ENCODE measurements at places on chromosomes 2 and 18.

GRCh38 chr2:73963385-73964120 is 21.2 kb upstream of the TET3 start:
- DNase-seq = no peak

GRCh38 chr2:12493031-12493513 is 223.7 kb upstream of the TRIB2 start:
- DNase-seq = no peak

GRCh38 chr2:234558642-234559041 is 61.8 kb upstream of the ARL4C start:
- DNase-seq = no peak

- no peak for DNase-seq
Measured at GRCh38 chr2:68377137-68377780, 12.2 kb downstream of the PLEK start.

DNA sequence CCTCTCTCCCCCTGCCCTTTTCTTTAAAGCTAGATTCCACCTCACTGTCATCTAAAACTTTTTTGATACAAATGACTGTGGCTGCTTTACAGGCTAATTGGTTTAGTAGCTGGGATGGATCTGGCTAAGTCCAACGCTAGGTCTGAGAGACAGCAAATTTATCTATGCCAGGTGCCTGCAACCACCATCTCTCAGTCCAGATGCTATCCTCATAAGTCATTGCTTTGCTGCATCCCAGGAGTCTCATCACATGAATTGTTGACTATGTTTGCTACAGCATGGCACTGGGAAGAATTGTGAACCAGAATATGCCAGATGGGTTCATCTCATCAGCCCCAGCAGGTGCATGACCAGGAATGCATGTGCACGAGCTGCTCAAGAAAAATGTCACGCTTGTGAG is 100.0 kb upstream of the PID1 start:
- no peak for DNase-seq

DNA sequence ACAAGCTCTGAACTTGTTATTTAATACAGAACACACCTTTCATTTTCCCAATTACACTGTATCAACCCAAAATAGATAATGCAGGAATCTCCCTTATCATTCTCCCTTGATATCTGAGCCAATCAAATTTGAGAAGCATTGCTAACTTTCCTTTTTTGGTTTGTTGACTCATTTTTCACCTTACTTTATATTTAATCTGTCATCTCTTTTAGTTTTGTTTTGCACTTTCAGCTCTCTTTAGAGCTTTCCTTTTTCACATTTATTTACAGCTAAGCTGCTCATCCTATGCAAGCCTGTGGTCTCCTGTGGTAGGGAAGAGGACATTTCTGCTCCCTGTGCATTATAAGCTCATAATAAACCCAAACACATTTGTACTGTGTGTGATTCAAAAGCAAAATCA is 50.1 kb downstream of the ITGAV start:
- DNase-seq = no peak

GRCh38 chr2:126239320-126239955 is 416.5 kb upstream of the GYPC start:
- no peak for DNase-seq

- DNase-seq = no peak
Measured at GRCh38 chr2:45029215-45029614, 20.0 kb upstream of the SIX2 start.

DNA sequence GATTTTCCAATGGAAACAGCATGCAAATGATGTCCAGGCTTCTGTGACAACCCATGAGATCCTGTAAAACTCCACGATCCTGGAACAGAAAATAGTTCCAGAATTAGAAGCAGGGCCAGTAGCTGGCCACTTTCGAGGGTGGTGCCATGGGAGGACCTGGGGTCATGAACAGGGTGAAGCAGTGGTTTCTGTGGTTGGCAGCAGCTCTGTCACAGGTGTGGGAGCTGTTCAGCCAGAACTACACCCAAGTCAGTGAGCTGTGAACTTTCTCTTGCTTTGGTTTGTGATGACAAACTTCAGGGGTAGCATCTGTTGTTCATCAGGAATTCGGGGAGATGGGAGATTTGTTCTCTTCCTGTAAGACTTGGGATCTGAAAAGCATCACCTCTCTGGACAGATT is 314.4 kb upstream of the NT5C1B start:
- DNase-seq = no peak

- DNase-seq = no peak
Measured at GRCh38 chr18:24470022-24470618, 9.7 kb downstream of the HRH4 start.

DNA sequence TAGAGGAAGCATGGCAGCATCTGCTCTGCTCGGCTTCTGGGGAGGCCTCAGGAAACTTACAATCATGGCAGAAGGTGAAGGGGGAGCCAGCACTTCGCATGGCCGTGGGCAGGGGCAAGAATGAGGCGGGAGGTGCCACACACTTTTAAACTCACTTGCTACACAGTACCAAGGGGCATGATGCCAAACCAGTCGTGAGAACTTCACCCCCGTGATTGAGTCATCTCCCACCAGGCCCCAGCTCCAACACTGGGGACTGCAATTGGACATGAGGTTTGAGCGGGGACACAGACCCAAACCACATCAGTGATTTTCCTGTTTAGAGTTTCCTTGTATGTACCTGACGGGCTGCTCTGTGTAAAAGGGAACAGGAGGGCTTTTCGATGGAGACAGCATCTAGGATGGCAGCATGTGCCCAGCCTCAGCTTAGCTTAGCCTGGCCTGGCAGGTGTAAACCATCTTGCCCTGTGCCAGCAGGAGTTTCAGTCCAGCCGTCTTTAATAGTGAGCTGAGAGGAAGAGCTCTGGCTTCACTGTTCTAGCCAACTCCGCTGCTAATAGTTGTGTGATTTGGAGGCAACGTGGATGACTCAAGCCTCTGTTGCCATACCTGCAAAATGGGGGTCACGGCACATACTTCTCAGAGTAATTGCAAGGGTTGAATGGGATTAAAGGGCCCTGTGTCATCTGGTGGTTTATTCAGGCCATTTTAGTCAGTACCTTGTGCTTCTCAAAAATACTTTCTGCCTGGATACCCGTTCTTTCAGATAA is 101.8 kb downstream of the ASAP2 start:
- no peak for DNase-seq

DNA sequence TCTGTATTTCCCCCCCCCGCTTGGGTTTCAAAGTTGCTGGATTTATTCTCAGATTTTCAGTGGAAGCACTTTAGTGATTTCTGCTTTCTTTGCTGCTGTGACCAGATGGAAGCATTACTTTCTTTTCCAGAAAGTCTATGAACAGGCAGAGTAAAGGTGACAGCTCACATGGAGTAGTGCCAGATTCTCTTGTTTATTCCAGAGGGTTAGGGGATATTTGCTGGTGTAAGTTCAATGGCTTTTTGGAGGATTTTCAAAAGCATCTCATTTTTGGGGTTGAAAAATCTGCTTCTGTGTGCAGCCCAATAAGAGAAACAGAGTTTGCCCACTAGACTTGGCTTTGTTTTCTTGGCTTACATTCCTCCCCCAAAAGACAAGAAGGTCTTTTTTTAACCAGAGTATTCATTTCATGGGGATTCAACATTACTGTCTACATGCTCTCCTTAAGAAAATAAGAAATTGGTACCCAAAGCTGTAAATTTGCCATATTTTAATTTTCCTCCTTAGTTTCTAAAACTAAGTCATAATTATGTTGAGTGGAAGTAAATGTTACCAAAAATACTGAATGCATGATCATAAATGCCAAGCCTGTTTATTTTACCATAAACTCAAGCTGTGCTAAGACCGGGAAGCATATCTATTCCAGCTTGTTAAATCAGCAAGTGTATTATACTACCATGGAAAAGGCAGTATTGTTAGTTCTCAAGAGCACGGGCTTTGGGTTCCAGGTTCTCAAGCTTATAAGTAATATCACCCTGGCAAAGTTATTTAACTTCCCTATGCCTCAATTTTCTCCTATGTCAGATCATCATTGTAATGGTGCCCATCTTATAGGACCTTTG is 557.2 kb downstream of the CPS1 start:
- no peak for DNase-seq

GRCh38 chr2:172107690-172108586 is 5.2 kb upstream of the DLX2 start:
- DNase-seq = no peak

GRCh38 chr2:64128943-64129391 is 15.3 kb downstream of the PELI1 start:
- no peak for DNase-seq

DNA sequence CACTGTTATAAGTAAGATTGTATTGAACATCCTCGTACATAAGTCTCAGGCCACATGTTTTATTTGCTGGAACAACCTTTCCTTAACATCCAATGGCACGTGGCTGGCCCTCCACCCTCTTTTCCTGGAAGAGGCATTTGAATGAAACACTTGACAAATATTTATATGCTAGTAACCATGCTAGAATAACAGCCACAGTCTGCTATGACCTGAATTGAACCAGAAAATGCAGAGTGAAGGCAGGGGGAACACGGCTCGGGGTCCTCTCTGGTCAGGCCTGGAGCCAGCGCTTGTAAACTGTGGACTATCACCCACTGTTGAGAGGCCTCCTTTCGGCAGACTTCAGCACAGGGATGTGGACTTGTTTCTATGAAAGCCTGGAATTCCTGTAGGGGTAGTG is 198.2 kb upstream of the COPS8 start:
- DNase-seq = no peak

- peak; percentile 81 for DNase-seq
Measured at GRCh38 chr2:53767405-53768241, at the start of gene CHAC2. CHAC2 (plus strand) TSS chr2:53767804; CDS start chr2:53767887, 83 bp downstream.

DNA sequence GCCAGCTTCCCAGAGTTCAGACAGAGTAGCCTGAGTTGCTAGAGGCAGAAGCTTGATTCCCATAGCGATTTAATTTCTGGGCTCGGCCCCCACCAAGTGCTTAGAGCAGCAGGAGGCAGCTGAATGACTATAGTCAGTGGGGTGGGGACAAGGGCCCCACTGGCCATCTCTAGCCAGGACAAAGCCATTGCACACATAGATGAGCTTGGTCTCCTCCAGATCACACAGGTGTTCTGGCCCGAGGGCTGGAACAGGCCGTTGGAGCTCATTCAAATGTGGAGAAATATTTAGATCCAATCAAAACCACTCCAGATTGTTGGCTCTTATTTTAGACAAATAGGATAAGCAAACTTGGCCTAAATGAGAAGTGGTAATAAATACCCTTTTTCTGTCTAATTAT is 287.3 kb upstream of the NCKAP5 start:
- DNase-seq = no peak

DNA sequence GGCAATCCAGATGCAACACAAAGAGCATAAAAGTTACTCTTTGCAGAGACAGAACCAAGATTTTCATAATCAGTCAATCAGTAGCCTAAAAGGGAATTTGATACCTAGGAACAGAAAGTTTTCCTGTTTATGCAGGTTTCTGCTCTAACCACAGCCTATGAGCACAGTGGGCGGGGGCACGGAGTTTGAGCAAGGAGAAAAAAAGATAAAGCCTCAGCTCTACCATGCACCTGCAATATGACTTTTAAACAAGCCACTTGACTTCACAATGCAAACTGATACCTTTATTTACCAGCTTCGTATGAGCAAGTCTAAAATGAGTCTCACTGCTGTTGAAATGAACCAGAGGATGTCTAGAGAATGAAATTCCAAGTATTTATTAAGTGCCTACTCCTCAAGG is 5.6 kb upstream of the LRATD1 start:
- no peak for DNase-seq

DNA sequence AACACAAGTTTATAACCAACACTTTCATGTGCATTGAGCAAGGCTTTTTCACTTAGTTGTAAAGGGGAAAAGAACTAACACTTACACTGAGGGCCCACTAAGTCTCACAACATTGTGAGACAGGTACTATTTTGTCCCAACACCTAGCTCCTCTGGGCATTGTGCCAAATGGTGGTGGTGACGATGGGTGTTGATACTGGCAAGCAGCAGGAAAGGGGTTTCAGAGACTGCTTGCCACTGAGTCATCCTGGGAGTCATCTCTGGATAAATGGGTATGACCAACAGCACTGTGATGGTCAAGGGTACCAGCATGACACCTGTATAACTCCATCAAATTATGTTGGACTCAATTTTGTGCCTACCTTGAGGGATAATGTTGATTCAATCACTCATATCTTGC is 138.8 kb upstream of the ITGA6 start:
- no peak for DNase-seq

- DNase-seq = no peak
Measured at GRCh38 chr18:48330016-48330991, 78.9 kb downstream of the ZBTB7C start.

DNA sequence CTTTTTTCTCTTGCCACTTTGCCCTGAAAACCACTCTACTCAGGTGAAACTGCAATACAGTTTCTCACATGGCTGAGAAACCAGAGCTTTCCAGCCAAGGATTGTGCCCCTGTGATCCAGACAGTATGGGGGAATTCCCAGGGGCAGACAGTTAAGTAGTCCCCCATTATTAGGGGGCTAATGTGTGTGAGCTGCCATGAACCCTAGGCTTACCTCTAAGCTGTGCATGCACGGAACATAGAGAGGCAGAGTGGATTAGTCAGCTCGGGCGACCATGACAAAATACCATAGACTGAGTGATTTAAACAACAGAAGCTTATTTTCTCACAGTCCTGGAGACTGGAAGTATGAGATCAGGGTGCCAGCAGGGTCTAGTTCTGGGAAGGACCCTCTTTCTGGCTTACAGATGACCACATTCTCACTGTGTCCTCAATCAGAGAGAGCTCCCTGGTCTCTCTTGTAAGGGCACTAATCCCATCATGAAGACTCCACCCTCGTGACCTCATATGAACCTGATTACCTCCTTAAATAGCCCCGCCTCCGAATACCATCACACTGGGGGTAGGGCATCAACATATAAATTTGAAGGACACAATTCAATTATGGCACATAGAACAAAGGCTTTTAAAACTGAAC is 215.1 kb downstream of the EIPR1 start:
- no peak for DNase-seq

DNA sequence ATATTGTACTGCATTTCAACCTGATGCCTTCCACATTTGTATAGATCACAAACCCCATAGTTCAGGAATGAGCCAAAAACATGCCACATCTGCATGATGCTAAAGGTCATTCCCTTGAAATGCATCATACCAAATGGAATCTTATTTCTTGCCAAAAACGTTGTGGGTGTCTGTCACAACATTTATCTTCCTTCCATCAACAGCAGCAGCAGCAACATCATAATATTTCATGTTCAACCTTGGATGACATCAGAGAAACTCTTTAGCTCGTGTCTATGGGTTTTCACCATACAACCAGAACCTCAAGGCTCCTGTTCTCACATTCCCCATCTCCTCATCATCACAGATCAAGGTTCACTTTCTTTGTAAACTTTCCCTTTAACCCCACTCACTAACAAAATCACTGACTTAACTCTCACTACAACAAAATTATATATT is 221.3 kb upstream of the CTAGE1 start:
- no peak for DNase-seq

GRCh38 chr2:228344531-228344930 is 163.0 kb upstream of the SPHKAP start:
- DNase-seq = no peak
